Gastroesophageal sphincter (tissue), 4 donors: ENCODE measurements at places on chromosomes 11 and 22. TPM values are rescaled to one million over a fixed set of nuclear protein-coding genes. Genes with fewer than 3 reads are reported as not detected.

DNA sequence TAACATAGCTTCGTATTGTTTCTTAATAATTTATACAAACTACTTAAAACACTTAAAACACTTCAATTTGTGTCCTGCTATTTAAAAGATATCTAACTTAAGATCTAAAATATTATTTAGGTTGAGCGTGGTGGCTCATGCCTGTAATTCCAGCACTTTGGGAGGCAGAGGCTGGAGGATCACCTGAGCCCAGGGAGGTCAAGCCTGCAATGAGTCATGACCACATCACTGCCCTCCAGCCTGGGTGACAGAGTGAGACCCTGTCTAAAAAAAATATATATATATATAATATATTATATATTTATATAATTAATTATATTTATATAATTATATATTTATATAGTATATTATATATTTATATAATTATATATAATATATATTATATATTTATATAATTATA lies 4.2 kb upstream of the CTR9 start:
- no peak for ATAC-seq

- ATAC-seq = no peak
Measured at GRCh38 chr22:49266561-49267519, 560.8 kb downstream of the BRD1 start.

GRCh38 chr11:115939731-115940421 lies 435.7 kb upstream of the CADM1 start:
- no peak for ATAC-seq

DNA sequence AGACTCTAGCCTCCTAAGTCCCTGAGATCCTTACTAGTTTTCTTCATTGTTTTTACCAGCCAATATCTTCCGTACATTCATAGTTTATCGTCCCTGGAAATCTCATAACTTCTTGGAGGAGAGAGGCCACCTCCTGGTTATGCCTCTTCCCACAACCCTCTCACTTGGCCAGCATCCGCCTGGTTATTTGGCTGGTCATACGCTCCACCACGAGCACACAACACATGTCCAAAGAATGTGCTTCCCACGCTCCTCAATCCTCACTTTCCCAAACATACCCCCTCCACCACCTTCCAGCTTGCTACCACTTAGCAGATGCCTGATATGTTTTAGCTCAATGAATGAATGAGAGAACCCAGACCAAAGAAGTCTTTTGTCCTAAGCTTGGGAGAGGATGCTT lies 83.5 kb upstream of the EIF3D start:
- no peak for ATAC-seq

DNA sequence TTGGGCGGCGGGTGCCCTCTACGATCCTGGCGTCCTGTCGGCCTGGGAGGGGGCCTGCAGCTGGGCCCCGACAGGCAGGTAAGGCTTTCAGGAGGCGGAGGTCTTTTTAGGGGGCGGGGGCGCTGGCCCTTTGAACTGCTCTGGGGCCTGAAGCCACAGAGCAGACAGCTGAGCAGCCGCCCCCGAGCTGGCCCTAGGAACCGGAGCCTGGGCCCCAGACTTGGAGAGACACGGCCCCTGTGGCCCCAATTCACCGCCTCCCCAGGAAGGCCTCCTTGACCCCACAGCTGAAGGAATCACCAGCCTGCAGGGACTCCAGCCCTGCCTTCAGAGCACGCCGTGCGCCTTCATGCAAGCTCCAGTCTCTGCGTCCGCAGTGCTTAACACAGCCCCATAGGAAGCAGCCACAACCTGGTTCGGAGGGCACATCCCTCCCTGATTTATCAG lies 618 bp upstream of the CERK start:
- peak; percentile 16 for ATAC-seq

DEUP1 gene
- total RNA-seq = not detected

NEFH gene
- 0.93 TPM for total RNA-seq

ZNF70 gene
- 6.8 TPM for total RNA-seq

DNA sequence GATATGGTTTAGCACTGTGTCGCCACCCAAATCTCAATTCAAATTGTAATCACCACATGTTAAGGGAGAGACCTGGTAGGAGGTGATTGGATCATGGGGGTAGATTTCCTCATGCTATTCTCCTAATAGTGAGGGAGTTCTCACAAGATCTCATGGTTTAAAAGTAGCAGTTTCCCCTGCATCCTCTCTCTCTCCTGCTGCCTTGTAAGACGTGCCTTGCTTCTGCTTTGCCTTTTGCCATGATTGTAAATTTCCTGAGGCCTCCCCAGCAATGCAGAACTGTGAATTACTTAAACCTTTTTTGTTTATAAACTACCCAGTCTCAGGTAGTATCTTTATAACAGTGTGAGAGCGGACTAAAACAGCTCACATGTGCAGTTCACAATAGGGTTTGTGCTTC lies 1668.7 kb upstream of the RAG2 start:
- no peak for ATAC-seq

- ATAC-seq = no peak
Measured at GRCh38 chr11:102226702-102227490, 90.4 kb upstream of the BIRC3 start.

GRCh38 chr11:59755701-59756557 lies 753 bp downstream of the STX3 start:
- ATAC-seq = peak; percentile 84

RASSF10 gene
- 1.3 TPM for total RNA-seq

HORMAD2 gene
- total RNA-seq = not detected

SEC14L6 gene
- 0.22 TPM for total RNA-seq

- ATAC-seq = no peak
Measured at GRCh38 chr11:64339754-64340408, at the start of gene CCDC88B. Gene CCDC88B (plus strand): TSS chr11:64340204. CDS start chr11:64340267, 63 bp downstream.

GRCh38 chr11:65204646-65205601 lies 23.2 kb downstream of the CAPN1 start:
- peak; percentile 58 for ATAC-seq

IGSF22 gene
- not detected for total RNA-seq

DNA sequence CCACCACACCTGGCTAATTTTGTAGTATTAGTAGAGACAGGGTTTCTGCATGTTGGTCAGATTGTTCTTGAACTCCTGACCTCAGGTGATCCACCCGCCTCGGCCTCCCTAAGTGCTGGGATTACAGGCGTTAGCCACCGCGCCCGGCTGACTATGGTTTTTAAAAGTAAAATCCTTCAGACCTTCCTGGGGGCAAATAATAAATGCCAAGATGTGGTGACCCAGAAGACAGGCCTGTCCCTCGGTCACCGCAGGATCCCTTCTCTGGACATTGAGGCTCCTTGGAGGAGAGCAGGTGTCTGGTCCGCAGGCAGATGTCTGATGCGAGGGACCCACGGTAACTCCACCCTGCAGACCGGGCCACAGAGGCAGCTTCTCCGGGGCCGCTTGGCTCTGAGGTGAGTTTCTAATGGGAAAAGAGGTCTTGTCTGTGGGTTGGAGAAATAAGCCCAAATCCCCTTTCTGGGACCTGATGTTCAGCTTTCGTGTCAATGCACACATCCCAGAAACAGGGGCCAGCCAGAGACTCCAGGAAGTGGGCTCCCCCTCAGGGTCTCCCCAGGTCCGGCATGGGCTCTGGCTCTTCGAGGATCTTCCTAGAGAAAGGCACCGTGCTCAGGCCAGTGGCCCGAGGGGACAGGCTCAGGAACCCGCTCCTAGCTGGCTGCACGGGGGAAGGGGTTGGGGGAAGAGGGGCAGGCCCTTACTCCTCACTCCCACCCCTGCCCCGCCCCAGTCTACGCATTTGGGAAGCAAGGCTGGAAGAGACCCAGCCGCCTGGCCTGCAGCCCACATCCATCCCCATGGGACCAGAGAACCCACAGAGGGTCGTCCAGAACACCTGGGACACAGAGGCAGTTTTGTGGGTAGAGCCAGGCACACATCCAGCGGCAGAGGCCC lies 100.6 kb downstream of the WNT7B start:
- no peak for ATAC-seq

GRCh38 chr11:104061853-104062521 lies 25.5 kb downstream of the DDI1 start:
- ATAC-seq = peak; percentile 83

MED15 gene
- 62.3 TPM for total RNA-seq
